Endothelial cell of umbilical vein (primary cell): ENCODE measurements at places on chromosomes 4 and X. TPM values are rescaled to one million over a fixed set of nuclear protein-coding genes. Genes with fewer than 3 reads are reported as not detected.

The GPC3 gene
- total RNA-seq = not detected in 2 replicates

GRCh38 chrX:84469226-84469625, 33.0 kb downstream of the HDX start:
- no peaks in the 10 kb centered on the region for H3K36me3 ChIP-seq
- H3K4me3 ChIP-seq = no peak overlapping the region
- H3K4me1 ChIP-seq = no peaks in the 10 kb centered on the region
- H3K27me3 ChIP-seq = no peaks in the 10 kb centered on the region

DNA sequence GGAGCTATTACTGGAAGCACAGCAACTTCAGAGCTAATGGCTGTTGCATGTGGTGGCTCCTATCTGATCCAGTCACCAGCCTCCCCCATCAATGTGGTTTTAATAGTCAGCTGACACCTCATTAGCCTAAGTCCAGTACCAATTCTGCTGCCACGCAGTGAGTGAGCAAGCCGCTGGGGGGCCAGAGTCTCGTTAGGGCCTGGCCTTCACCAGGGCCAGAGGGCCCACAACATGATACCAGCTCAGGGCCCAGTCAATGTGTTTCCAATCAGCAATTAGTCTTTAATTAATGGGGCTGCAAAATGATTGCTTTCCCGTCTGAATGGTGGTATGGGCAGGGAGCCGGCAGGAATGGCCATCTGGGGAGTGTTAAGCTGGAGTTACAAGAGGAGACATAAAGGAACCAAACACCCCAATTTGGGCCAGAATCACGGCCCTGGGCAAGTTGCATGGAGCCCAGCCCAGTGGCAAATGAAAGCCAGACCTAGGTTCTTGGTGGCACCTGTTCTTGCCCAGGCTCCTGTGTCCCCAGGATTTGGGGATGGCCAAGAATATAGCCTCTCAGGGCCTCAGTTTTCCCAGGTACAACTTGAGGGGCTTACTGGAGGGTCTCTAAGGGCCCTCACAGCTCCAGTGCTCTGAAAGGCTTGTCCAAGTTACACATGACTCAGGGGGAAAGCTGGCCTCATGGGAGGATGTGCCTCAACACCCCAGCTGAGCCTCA, 119.2 kb downstream of the EFNB1 start:
- H3K4me3 ChIP-seq = no peak overlapping the region
- peaks cover 9% of the 10 kb centered on the region for H3K4me1 ChIP-seq
- H3K36me3 ChIP-seq = no peaks in the 10 kb centered on the region
- no peak overlapping the region for H3K27ac ChIP-seq
- no peak for DNase-seq

- no peak overlapping the region for H3K4me3 ChIP-seq
- no peaks in the 10 kb centered on the region for H3K27me3 ChIP-seq
- DNase-seq = peak; percentile 74
- peaks cover 11% of the 10 kb centered on the region for H3K4me1 ChIP-seq
- H3K27ac ChIP-seq = peak overlapping the region; percentile 30
- no peaks in the 10 kb centered on the region for H3K36me3 ChIP-seq
These were observed 16.2 kb upstream of the S100G start for GRCh38 chrX:16633754-16634153.

- H3K4me3 ChIP-seq = no peak overlapping the region
- no peak overlapping the region for H3K27ac ChIP-seq
- no peaks in the 10 kb centered on the region for H3K4me1 ChIP-seq
- no peaks in the 10 kb centered on the region for H3K27me3 ChIP-seq
- H3K36me3 ChIP-seq = no peaks in the 10 kb centered on the region
- no peak for DNase-seq
These were observed 242.7 kb downstream of the MID1IP1 start for GRCh38 chrX:39043838-39044550.
